ENCODE measurements at places on chromosomes 16 and 17.

- DNase-seq: no peak
These were observed 15.8 kb downstream of the NOD2 start for GRCh38 chr16:50709061-50709684.

- DNase-seq: no peak
These were observed 14.2 kb upstream of the PEMT start for GRCh38 chr17:17605729-17606088.

- no peak for DNase-seq
These were observed 40.8 kb downstream of the MRM1 start for GRCh38 chr17:36641877-36642845.

- DNase-seq: no peak
These were observed 2.0 kb upstream of the SPAG7 start for GRCh38 chr17:4969551-4970173.

- no peak for DNase-seq
These were observed 223.0 kb downstream of the GSG1L start for GRCh38 chr16:27840311-27841060.

DNA sequence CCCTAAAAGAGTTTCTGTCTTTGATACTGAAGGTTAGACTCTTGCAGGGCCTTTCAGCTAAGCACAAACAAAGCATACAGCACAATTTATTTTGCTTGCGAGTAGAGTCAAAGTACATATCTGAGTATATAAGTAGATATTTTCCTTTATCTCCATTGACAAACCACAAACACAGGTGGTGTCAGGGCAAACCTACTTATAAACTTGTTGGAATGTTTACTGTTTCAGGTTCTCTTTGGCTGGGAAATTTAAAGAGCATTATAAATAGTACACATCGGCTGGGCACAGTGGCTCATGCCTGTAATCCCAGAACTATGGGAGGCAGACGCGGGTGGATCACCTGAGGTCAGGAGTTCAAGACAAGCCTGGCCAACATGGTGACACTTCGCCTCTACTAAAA lies 442.6 kb upstream of the PSMD7 start:
- DNase-seq: no peak

DNA sequence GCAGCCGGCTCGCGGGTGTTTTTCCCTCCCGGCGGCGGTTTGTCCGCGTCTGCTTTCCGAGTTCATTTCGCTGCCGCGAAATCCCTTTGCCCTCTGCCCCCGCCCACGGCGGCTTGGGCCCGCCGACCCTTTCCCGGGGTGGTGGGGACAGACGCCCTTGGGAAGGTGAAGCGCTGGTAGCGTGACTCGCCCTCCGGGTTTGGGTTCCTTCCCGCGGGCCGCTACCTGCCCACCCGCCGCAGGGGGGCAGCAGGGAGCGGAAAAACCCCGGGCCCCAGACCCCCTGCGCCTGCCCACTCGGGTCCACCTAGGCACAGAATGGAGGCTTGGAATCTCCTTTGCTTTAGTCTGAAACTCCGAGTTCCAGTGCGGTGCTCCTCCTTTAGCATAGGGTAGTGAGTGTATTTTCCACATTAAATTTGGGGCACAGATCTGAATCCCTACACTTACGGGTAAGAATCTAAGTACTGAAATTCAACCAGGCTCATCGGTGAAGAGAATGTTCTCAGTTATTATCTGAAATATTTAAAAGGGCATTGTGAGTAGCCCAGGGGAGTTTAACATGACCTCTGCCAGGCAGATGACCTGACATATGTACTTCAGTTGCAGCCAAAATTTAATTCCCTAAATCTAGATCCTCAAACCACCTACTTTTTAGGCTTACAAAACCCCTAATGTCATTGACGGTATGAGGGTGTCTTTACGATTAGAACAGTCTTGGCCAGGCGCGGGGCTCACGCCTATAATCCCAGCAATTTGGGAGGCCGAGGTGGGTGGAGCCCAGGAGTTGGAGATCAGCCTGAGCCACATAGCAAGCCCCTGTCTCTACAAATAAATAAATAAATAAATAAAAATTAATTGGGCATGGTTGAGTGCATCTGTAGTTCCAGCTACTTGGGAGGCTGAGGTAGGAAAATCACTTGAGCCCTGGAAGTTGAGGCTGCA lies 1.0 kb downstream of the NME2 start:
- DNase-seq: peak; percentile 44

DNA sequence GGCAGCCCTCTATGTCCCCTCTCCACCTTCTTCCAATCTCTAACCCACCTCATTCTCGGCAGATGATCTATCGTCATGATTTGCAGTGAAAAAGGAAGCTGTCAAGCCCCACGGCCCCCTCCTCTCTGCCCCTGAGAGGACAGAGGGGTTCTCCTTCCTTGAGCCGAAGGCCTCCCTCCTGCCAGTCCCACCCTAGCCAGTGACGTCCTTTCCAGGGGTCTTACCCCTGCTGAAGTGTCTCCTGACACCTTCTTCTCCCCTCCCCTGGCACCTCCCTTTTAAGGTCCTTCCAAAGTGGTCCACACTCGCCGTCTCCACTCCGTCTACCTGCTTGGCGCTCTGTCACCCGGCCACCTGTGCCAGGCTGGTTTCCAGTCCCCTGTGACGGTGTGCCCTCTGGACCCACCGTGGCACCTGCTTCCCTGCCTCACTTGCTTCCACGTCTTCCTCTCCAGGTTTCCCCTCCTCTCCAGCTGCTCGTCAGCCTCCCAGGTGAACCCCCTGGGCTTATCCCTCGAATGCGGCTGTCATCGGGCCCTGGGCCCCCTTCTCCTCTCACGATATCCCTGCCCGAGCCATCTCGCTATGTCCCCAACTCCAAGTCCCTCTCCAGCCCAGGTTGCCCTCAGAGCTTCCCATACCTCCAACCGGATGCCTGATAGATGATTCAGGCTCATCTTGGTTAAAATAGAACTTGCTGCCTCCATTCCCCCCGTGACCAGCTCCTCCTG lies 5.7 kb downstream of the CCDC102A start:
- DNase-seq: no peak

DNA sequence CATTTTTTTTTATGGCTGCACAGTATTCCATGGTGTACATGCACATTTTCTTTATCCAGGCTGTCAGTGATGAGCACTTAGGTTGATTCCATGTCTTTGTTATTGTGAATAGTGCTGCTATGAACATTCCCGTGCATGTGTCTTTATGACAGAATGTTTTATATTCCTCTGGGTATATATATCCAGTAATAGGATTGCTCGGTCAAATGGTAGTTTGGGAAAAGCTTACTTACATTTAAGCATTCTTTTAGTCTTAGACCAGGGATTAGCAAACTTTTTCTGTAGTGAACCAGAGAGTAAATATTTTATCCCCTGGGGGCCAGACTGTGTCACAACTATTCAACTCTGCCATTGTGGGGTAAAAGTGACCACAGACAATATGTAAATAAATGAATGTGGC lies 40.2 kb downstream of the MED13 start:
- DNase-seq: no peak

DNA sequence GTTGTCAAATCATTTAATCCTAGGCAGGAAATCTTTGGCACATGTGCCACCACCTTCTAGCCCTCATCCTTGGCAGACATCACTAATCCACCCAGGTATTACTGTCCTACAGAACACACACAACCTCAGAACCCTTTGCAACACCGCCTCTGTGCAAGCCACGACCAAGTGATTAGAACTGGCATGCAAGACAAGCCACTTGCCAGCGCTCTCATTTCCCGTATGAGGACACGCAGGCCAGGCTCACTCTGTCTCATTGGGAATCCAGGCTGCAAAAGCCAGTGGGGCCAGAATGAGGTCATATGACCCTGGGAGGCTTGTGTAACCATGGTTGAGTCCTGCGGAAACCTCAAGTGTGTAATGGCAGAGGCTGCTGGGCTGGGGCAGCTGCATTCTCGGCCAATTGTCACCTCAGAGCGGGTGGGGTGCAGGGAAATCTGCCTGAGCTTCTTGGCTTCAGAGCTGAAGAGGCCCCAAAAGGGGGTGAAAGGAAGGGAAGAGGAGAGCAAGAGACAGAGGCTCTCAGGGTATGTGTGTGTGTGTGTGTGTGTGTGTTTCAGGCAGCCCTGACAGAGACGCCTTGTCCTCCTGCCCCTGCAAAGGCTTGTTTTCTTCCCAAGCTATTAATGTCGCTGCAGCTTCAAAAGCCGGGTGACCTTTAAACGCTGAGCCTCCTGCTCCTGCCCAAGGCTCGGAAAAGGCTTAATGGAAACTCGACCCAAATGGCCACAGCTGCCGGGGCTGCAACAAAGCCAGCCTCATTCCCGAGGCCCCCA lies 43.2 kb upstream of the MRPS23 start:
- no peak for DNase-seq

DNA sequence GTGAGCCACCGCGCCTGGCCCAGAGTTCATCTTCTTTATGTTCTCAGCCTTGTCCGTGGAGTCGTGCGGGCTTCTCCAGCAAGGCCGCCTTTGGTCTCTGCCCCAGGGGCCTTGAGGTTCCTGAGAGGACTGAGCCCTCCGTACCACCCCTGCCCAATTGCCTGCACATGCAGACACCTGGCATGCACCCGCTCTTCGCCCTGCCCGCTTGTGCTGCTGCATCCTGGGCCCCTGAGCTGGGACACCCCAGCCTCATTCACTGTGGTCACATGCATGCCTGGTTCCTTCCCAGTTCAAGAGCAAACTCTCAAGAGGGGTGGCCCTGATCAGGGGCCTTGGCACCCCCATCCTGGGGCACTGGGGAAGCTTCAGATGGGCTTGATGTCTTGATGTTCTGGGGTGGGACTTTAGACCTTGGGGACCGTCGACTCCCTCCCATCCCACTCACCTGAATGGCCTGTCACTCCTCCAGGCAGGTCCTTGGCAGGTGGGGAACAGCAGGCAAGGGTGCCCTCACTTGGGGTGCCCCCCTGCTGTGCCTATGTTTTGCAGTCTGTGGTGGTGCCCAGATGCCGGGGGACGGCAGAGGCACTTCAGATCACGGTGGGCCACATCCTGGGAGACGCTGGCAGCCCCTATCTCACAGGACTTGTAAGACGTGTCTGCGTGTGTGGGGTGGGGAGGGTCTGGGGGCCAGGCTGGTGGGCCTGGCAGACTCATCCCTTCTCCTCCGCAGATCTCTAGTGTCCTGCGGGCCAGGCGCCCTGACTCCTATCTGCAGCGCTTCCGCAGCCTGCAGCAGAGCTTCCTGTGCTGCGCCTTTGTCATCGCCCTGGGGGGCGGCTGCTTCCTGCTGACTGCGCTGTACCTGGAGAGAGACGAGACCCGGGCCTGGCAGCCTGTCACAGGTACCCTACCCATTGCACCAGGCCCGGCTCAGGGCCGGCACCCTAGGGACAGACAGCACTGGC lies 12.7 kb upstream of the SPNS2 start:
- DNase-seq: peak; percentile 21

GRCh38 chr17:76033139-76033538 lies 6.0 kb upstream of the EVPL start:
- no peak for DNase-seq

GRCh38 chr17:75031972-75032719 lies 14.6 kb downstream of the ATP5PD start:
- no peak for DNase-seq

DNA sequence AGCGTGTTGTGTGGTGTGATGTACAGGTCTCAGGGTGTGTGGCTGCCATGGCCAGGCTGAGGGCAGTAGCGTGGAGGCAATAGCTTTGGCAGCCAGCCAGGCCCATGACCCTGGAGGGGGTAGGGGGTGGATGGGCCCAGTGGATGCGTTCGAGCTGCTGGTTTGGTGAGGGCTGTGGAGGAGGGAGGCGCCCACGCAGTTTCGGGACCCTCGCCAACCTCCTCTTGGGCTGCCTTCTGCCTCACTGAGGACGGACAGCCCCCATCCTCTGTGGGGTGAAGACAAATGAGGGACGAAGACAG lies 238.6 kb upstream of the GSE1 start:
- DNase-seq: no peak
